ENCODE measurements at places on chromosomes 2 and 18.

DNA sequence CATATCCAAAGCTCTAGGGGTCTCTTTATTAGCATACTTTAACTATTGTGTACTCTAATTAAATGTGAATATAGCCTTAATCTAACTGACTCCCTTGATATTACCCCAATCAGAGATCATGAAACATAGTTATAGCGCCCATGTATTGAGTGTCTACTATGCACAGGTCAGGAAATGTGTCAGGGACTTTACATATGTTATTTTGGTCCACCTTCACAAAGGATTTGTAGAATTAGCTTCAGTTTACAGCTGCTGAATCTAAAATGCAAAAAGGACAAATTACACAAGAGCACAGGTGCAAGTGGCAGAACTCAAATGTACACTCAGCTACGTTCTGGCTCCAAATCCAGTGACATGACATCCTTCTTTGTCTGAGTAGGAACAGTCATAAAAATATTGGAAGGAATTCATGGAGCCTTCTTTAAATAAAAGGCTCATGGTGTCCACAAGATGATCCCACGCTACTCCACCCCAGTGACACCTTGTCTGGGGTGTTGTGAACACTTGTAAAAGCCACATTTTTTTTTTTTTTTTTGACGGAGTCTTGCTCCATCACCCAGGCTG, 38.7 kb upstream of the ATL2 start:
- no peak for DNase-seq

GRCh38 chr2:238090887-238091286, 9.3 kb upstream of the ESPNL start:
- no peak for DNase-seq

- DNase-seq, result no peak
Measured at GRCh38 chr2:27509326-27509725, 12.7 kb downstream of the GCKR start.

GRCh38 chr2:226881287-226881686, 45.4 kb downstream of the RHBDD1 start:
- no peak for DNase-seq

- DNase-seq, result no peak
Measured at GRCh38 chr18:75530566-75531211, 103.2 kb upstream of the SMIM21 start.

- no peak for DNase-seq
Measured at GRCh38 chr2:114543236-114543766, 100.9 kb downstream of the DPP10 start.

GRCh38 chr2:74201596-74201995, 3.2 kb downstream of the MTHFD2 start:
- no peak for DNase-seq

- DNase-seq, result no peak
Measured at GRCh38 chr2:85601771-85602475, 575 bp downstream of the TMEM150A start.

- no peak for DNase-seq
Measured at GRCh38 chr2:34104601-34105000, 505.5 kb upstream of the FAM98A start.

- DNase-seq, result no peak
Measured at GRCh38 chr2:10333247-10333613, 30.5 kb downstream of the HPCAL1 start.

DNA sequence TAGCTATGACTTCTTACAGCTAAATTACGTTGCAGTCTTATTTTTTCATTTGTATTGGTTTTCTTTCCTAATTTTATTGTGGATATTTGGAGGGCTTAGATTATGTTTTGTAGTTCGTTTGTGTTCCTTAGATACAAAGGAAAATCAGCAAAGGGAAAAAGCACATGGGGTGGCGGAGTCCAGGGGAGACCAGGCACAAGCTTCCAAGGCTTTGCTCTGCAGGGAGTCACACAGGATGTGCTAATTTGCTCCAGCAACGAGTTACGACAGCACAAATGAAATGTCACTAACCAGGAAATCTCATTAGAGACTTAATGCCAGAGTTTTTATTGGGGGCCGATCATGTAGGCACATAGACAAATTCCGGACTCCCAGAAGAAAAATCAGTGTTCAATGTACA, 60.5 kb upstream of the CABYR start:
- DNase-seq, result no peak

GRCh38 chr2:148391324-148391723, 253.2 kb upstream of the EPC2 start:
- DNase-seq, result no peak

GRCh38 chr2:46001741-46002506, 295.3 kb upstream of the EPAS1 start:
- DNase-seq, result no peak

DNA sequence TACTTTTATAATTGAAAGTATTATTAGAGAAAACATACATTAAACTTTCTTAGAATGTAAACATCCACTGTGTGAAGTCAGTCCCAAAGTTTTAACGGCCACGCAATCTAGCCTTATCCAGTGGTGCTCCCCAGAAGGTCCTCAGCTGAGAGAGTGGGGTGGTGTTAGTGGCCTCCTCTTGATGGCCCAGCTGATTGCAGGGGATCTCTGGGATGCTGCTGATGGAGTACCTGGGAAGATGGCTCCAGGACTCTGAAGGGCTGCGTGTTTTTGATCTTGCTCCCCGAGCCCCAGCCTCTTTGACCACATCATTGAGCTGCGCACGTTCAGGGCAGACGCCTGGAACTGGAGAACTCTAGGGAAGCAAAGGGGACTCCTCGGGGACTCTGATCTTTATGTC, 181.4 kb downstream of the FAM210A start:
- no peak for DNase-seq

- no peak for DNase-seq
Measured at GRCh38 chr2:157184161-157184895, 73.2 kb upstream of the GALNT5 start.

- DNase-seq, result no peak
Measured at GRCh38 chr2:219434718-219435525, at the start of gene SPEG. SPEG (plus strand) TSS chr2:219434843; CDS start chr2:219434978, 135 bp downstream.

DNA sequence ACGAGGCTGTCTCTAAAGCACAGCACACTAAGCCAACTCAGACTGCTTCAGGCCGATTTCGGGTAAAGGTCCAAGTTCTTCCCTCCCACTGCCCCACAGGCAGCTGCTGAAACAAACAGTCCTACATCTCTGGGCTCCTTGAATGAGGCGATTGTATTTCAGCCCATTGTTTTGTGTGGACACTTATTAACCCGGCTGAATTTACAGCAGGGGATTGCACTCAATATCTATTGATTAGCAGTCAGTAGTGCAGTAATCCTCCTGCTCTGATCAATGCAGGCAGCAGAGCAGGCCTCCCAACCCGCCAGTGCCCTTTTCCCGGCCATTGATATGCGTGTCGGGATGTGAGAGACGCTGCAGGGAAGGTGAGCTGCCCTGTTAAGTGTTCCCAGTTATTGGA, 330.1 kb downstream of the CMPK2 start:
- no peak for DNase-seq

- no peak for DNase-seq
Measured at GRCh38 chr18:33605250-33605649, 27.2 kb downstream of the ASXL3 start.

GRCh38 chr2:181589779-181590178, 67.1 kb downstream of the CERKL start:
- no peak for DNase-seq

DNA sequence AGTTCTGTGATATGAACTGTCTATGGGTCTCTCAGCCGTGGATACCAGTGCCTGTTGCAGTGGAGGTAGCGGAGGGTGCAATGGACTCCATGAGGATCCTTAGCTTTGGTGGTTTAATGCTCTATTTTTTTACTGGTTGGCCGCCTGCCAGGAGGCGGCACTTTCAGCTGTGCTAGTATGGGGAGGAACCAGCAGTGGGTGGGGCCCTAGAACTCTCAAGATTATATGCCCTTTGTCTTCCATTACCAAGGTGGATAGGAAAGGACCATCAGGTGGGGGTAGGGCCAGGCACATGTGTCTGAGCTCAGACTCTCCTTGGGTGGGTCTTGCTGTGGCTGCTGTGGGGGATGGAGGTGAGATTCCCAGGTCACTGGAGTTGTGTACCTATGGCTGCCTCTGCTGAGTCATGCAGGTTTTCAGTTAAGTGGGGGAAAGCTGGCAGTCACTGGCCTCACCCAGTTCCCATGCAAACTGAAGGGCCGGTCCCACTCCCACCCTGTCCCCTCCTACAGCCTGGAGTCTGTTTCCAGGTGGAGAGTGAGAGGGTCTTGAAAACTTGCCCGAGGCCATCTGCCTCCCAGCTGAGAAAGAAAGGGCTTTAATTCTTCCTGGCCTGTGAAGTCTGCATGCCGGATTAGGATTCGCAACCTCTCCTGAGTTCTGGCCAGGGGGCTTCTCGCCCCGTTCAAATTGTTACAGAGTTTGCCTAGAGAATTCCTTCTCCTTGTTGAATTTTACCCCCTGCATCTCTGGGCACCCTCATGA, 14.5 kb downstream of the KCNS3 start:
- DNase-seq, result no peak

GRCh38 chr2:207395535-207396251, 134.1 kb upstream of the CREB1 start:
- no peak for DNase-seq

- no peak for DNase-seq
Measured at GRCh38 chr2:28407976-28408690, 15.5 kb downstream of the FOSL2 start.

GRCh38 chr2:15832849-15833680, 107.3 kb upstream of the MYCN start:
- no peak for DNase-seq

GRCh38 chr18:79607361-79607952, 72.1 kb upstream of the CTDP1 start:
- no peak for DNase-seq

- DNase-seq, result no peak
Measured at GRCh38 chr18:3455907-3456685, 6.1 kb downstream of the TGIF1 start.

- no peak for DNase-seq
Measured at GRCh38 chr18:840023-840408, 28.0 kb upstream of the YES1 start.

GRCh38 chr2:233413559-233414272, 59.4 kb downstream of the DGKD start:
- DNase-seq, result peak; percentile 28

DNA sequence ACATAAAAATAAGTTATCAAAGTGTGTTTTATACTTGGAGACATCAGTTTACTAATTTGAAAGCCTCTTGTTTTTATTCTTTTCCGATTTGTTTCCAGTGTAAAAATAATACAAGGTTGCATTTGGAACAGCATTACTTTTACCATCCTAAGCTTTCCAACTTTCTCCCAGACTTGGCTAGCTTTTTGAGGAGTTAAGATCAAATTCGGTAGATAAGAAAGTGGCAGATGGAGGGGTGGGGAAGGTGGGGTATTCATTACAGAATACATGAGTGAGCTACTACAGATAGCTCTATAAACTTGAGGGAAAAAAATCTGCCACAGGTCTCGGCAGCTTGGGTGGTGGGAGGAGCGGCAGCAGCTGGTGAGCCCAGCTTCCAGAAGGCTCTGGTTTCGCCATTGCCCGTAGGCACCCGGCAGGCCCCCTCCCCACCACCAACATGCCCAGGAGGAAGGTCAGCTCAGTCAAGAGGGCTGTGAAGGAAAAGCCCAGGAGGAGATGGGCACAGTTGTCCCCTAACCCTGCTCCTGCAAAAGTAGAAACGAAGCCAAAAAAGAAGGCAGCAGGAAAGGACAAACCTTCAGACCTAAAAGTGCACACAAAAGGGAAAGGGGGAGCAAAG, 18.6 kb upstream of the RMC1 start:
- DNase-seq, result no peak
